Uterus (tissue), 4 donors: ENCODE measurements at places on chromosomes 1 and 21. TPM values are rescaled to one million over a fixed set of nuclear protein-coding genes. Genes with fewer than 3 reads are reported as not detected.
A peak's percentile ranks its signal among the peaks of the same experiment; 100 is the strongest.

The LCE6A gene
- not detected for total RNA-seq

The OLFML3 gene
- total RNA-seq, result 302 TPM

- H3K36me3 ChIP-seq, result no peaks in the 10 kb centered on the region
- H3K27ac ChIP-seq, result no peak overlapping the region
- DNase-seq, result peak; percentile 35
- H3K4me1 ChIP-seq, result no peaks in the 10 kb centered on the region
These were observed 271.6 kb upstream of the SGIP1 start for GRCh38 chr1:66262208-66262963.

DNA sequence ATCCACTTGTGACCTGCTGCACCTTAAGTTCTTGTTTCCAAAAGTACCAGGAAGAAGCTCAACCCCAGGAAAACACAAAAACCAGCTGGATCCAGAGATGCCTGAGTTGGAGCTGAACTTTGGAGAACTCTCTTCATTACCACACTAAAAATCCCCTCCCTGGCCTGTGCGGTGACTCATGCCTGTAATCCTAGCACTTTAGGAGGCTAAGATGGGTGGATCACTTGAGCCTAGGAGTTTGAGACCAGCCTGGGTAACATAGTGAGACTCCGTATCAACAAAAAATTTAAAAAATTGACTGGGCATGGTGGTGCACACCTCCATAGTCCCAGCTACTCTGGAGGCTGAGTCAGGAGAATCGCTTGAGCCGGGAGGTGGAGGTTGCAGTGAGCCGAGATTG, 6.2 kb downstream of the MAP1LC3C start:
- no peaks in the 10 kb centered on the region for H3K4me1 ChIP-seq
- H3K27me3 ChIP-seq, result no peaks in the 10 kb centered on the region
- H3K4me3 ChIP-seq, result no peak overlapping the region
- H3K27ac ChIP-seq, result no peak overlapping the region
- no peak for DNase-seq

DNA sequence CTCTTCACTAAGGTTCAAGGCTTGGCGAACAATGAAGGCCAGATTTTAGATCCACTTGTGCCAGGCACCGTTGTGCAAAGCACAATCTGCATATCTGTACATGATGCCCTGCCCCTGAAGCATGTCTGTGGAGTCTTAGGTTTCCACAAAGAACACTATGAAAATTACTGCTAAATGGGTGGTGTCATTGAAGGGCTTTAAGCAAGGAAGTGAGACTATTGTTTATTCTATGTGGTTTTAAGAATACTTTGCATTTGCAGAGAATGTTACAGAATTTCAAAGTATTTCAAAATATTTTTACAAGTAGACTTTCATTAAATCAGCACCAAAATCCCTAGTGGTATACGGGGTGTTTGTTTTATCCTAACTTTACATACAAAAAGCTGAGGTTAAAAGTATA, 8.8 kb downstream of the TSEN15 start:
- no peak overlapping the region for H3K4me3 ChIP-seq
- no peaks in the 10 kb centered on the region for H3K4me1 ChIP-seq
- H3K27me3 ChIP-seq, result no peaks in the 10 kb centered on the region
- DNase-seq, result no peak
- H3K27ac ChIP-seq, result no peak overlapping the region

DNA sequence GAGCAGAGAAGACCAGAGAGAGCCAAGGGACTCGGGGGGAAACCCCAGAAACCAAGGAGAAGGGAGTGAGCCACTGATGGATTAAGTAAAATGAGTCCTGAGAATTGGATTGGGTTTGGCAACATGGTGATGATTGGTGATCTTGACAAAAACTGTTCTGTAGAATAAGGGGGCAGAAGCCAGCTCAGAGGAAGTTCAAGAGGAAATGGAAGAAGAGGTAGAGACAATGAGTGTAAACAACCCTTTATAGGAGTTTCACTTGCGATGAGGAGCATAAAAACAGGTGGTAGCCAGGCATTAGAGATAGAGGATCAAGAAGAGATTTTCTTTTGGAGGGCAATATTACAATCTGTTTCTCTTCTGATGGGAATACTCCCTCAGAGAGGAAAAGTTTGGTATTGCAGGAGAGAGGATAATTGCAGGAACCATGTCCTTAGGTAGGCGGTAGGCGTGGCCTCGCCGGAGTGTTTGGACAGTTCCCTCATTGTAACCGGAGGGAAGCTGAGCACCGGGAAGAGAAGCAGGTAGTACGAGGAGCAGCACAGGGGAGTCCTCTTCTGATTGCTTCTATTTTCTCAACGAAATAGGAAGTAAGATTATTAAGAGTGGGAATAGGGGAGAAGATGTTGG, 68.4 kb upstream of the TENT5C start:
- H3K27me3 ChIP-seq, result no peaks in the 10 kb centered on the region
- H3K27ac ChIP-seq, result no peak overlapping the region
- no peaks in the 10 kb centered on the region for H3K36me3 ChIP-seq
- no peak overlapping the region for H3K4me3 ChIP-seq
- no peak for DNase-seq

GRCh38 chr1:30658014-30658336, 65.4 kb downstream of the MATN1 start:
- H3K36me3 ChIP-seq, result no peaks in the 10 kb centered on the region
- H3K27ac ChIP-seq, result no peak overlapping the region
- H3K27me3 ChIP-seq, result no peaks in the 10 kb centered on the region
- no peaks in the 10 kb centered on the region for H3K4me1 ChIP-seq

DNA sequence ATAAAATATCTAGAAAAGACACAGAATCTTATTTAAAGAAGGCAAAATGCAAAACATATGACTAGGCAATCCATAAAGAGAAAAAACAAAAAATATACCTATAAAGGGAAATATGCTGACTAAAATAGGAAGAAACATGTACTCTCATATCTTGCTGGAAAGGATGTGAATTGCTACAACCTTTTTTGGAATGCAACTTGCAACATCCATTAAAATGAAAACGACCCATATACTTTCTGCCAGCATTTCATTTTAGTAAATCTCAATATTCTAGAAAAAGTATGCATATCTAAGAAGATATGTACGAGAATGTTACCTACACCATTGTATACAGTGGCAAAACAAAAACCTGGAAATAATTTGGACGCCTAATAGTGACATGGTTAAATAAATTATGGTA, 56.6 kb downstream of the EDEM3 start:
- H3K4me3 ChIP-seq, result no peak overlapping the region
- H3K27ac ChIP-seq, result no peak overlapping the region
- no peaks in the 10 kb centered on the region for H3K27me3 ChIP-seq
- no peak for DNase-seq
- no peaks in the 10 kb centered on the region for H3K4me1 ChIP-seq

DNA sequence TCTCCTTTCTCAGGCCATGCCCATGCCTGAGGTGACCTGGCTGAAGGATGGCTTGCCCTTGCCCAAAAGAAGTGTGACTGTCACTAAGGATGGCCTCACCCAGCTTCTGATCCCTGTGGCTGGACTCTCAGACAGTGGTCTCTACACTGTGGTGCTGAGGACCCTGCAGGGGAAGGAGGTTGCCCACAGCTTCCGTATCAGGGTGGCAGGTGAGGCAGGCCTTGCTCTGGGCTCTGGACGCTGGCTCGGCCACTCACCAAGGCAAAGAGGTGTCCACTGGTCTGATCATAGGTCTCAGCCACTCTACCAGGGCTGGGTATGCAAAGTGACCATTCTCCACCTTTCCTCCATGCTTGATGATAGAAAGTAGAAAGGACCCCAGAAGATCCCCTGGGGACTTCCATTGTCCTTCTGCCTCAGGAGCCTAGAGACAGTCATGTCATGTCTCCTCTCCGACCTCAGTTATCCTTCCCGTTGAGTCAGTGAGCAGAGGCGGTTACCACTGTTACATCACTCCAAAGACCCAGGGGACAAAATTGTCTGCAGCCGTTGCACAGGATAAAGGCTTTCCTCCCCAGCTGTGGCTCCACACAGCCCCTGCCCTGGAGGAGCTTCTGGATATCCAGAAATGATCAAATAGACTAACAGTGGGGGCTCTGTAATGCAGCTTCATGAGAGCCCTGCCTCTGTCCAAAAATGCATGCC, 34.2 kb downstream of the IGFN1 start:
- DNase-seq, result no peak
- no peaks in the 10 kb centered on the region for H3K4me1 ChIP-seq
- H3K27me3 ChIP-seq, result no peaks in the 10 kb centered on the region
- H3K27ac ChIP-seq, result no peak overlapping the region
- H3K36me3 ChIP-seq, result no peaks in the 10 kb centered on the region

DNA sequence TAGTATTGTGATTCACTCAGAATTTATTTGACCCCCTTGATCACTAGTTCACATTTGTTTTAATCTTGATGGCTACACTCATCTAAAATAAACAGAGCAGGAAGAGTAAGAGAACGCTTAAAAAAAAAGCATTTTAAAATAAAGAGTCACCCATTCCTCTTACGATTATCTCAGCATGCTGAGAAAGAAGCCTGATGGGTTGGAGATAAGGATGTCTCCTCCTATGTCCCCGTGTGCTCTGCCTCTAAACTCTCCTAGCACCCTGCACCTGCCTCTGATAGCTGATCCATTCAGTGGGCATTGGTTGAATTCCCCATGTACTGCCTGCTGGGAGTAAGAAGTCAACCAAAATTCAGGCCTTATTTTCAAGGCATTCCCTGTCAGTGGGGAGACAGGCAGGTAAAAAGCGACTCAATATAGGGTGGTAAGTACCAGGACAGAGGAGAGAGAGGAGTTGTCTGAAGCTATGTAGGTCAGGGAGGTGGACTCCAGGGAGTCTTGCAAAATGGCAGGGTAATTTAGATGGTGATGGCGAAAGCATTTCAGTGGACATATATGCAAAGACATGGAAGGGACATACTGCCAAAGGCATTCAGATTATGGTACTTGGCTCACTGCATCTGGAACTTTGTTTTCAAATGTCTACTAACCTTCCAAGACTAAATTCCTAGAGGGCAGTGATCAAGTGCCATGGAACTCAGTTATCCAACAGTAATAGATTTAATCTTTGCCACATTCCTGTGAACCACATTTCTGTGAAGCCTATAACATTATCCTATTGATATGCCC, 18.4 kb downstream of the ELAVL4 start:
- no peak overlapping the region for H3K4me3 ChIP-seq
- DNase-seq, result no peak
- H3K27me3 ChIP-seq, result no peaks in the 10 kb centered on the region
- no peaks in the 10 kb centered on the region for H3K36me3 ChIP-seq
- no peak overlapping the region for H3K27ac ChIP-seq
